D721Med (cell line): ENCODE measurements at places on chromosomes 7 and 10.

DNA sequence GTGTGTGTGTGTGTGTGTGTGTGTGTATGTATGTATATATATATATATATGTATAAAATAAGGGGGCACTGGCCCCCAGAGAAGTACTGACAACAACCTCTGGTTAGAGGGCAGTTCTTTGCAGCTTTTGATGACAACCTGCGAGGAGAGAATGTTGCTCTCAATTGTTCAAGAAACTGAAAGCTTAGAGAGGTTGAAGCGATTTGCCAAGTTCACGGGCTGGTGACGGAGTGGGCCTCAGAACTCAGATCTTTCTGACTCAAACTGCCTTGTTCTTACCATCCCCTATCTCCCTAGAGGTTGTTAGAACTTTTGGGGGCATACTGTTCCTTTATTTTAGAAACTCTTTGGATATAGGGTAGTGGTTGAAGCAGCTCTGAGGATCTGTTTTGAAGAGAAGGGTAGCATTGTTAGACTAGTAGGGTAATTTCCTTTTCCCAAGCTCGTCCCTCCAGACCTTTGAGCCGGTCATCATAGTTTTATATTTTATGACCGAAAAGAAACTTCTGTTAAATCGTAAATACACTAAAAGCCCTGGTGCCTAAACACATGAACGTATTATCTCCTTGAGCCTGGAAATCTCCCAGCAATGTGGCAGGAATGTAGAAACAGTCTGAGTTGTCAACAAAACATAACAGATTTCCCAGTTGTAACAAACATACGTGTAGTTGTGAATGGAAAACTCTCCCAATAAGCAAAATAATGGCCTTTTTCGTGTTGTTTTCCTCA, 541.7 kb upstream of the GALNT17 start:
- DNase-seq = no peak

DNA sequence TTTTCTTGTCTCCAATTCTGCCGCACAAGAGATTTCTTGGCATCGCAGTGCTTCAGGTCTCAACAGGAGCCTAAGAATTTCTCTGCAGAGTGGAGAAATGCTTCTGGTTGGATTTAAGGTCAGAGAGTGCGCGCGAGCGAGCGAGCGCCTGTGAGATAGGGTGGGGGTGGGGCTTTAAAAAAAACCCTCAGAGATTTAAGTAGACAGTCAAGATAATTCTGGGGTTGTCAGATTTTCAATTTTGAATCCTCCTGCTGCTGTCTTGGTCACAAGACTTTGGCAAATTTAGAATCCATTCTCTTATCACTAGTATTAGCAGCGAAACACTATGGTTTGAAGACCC, 49.7 kb downstream of the CPEB3 start:
- DNase-seq = no peak

- no peak for DNase-seq
Observed at GRCh38 chr7:42673951-42674350, 237.9 kb downstream of the C7orf25 start.

- peak; percentile 92 for DNase-seq
Observed at GRCh38 chr10:102627736-102628293, 16.5 kb upstream of the TRIM8 start.

GRCh38 chr10:104472505-104472904, 118.9 kb downstream of the CFAP58 start:
- DNase-seq = no peak

DNA sequence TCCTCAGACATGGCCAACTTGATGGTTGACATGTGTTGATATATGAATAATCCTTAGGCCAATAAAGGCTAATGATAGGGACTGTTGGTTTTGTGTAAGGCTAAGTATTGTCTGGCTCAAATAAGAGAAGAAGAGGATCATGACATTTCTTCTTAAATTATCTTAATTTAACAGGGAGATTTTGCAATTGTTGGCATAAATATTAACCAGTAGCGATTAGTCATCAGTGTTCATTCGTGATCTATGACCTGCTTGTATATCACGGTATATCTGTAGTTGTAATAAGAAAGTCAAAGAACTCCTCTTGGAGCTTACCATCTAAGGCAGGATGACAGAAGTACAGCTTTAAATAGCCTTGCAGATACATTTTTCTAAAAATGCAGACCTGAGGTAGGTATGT, 196.4 kb downstream of the CREB5 start:
- DNase-seq = no peak

DNA sequence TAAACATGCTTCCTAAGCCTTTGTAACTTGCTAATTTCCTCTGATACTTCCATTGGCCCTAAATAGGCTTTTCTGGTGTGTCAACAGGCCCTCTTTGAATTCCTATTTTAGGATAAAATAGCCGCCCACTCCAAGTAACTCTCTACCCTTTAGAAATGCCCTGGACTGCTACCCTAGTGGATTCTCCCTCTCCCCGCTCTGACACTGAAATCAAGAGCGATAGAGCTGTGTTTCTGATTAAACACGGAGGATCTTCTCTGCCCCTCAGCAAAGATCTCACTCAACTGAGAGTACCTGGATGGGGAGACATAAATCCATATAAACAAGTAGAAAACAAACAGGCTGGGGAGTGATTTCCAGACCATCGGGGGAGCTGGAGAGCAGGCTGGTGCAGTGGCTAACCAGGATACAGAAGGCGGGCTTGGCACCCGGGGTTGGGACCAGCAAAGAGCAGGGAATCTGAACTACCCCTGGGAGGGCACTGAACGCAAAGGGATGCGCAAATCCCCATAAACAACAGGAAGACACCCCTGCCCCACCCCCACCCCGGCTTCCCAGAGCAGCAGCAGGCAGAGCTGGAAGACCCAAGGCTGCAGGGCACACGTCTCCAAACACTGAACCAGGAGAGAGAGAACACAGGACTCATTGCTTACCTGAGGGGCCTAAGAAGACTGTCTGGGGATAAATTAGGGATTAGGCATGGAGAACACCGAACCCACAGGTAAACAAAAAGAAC, 2.5 kb downstream of the ASB13 start:
- DNase-seq = no peak
